ENCODE measurements at places on chromosomes 3 and 15. TPM values are rescaled to one million over a fixed set of nuclear protein-coding genes. Genes with fewer than 3 reads are reported as not detected.

GRK7 gene
- total RNA-seq, result not detected

CKMT1B gene
- not detected for total RNA-seq

RARRES1 gene
- 111 TPM for total RNA-seq

SAMMSON gene
- 0.28 TPM for total RNA-seq

RMDN3 gene
- 40.5 TPM for total RNA-seq

Measured in regular cardiac myocyte (primary cell).